ENCODE measurements at places on chromosomes 2 and 18. TPM values are rescaled to one million over a fixed set of nuclear protein-coding genes. Genes with fewer than 3 reads are reported as not detected.

The NCOA1 gene
- polyA plus RNA-seq = 8.3 TPM

The CROCC2 gene
- not detected for polyA plus RNA-seq

The LRRTM1 gene
- polyA plus RNA-seq = not detected

The LHCGR gene
- polyA plus RNA-seq = not detected

The GLI2 gene
- 0.61 TPM for polyA plus RNA-seq

The CCDC121 gene
- polyA plus RNA-seq = 2.1 TPM

The RAB27B gene
- polyA plus RNA-seq = 4.9 TPM

The PSMA8 gene
- 0.10 TPM for polyA plus RNA-seq

The FBXO48 gene
- 1.1 TPM for polyA plus RNA-seq

The SNTG2 gene
- 1.1 TPM for polyA plus RNA-seq

The FBLN7 gene
- 1.2 TPM for polyA plus RNA-seq

The LIPG gene
- 2.5 TPM for polyA plus RNA-seq

The REEP1 gene
- polyA plus RNA-seq = 2.9 TPM

The ZNF24 gene
- polyA plus RNA-seq = 10.5 TPM

The TMEM37 gene
- polyA plus RNA-seq = 12.7 TPM

The ONECUT2 gene
- not detected for polyA plus RNA-seq

The STEAP3 gene
- 12.8 TPM for polyA plus RNA-seq

The SCN7A gene
- polyA plus RNA-seq = 0.19 TPM

The NTSR2 gene
- polyA plus RNA-seq = not detected

All from stomach (tissue), 19 donors.